Ascending aorta (tissue), 2 donors: ENCODE measurements at places on chromosomes 5 and 9. TPM values are rescaled to one million over a fixed set of nuclear protein-coding genes. Genes with fewer than 3 reads are reported as not detected.

Gene QRFP
- total RNA-seq: not detected

Gene HRCT1
- total RNA-seq: 32.7 TPM

Gene ZDHHC11
- not detected for total RNA-seq

Gene CFAP77
- not detected for total RNA-seq

Gene FGF18
- total RNA-seq: 6.9 TPM

GRCh38 chr5:156405988-156406387 lies 79.0 kb downstream of the SGCD start:
- no peak for DNase-seq

- DNase-seq: peak; percentile 59
Observed at GRCh38 chr9:107638521-107639310, 149.1 kb upstream of the KLF4 start.

DNA sequence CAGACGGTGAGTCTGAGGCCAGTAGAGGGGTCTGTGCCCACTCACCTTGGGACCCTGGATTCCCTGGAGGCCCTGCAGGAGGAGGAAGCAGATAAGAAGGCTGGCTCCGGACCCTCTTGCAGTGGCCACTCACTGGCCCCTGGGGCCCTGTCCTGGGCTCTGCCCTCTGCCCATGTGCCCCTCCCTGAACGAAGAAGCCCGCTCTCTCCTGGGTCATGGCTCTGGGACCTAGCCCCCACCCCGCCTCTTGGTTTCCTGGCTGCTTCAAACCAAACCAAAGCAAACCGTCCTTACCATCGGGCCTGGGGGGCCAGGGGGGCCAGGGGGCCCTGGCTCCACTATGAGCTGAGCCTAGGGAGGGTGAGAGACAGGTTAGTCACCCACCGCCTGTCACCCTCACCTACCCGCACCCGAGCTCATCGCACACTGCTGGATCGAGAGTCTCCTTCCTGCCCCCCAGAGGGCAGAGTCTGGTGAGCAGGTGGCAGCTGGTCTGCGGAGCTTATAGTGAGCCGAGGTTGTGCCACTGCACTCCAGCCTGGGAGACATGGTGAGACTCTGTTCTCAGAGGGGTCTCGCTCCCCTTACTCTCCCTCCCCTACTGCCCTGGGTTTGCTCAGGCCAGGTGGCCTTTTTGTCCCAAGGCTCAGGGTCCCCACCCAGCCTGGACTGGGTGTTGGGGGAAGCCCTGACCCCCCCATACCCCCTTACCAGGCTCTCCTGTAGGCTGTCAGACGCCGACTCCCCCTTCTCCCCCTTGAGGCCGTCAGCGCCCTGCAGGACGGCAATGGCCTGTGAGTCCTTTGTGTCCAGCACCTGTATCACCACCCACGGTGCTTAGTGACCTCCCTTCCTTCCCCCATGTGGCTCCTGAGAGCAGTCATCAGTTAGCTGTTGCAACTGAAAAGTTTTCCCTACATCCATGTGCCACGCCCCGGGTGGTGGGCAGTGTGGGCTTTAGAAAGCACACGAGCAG lies 15.2 kb upstream of the PHYKPL start:
- DNase-seq: no peak

- no peak for DNase-seq
Observed at GRCh38 chr5:180212363-180213255, 3.6 kb upstream of the RASGEF1C start.

- no peak for DNase-seq
Observed at GRCh38 chr9:124859803-124860581, 1.8 kb downstream of the RPL35 start.

DNA sequence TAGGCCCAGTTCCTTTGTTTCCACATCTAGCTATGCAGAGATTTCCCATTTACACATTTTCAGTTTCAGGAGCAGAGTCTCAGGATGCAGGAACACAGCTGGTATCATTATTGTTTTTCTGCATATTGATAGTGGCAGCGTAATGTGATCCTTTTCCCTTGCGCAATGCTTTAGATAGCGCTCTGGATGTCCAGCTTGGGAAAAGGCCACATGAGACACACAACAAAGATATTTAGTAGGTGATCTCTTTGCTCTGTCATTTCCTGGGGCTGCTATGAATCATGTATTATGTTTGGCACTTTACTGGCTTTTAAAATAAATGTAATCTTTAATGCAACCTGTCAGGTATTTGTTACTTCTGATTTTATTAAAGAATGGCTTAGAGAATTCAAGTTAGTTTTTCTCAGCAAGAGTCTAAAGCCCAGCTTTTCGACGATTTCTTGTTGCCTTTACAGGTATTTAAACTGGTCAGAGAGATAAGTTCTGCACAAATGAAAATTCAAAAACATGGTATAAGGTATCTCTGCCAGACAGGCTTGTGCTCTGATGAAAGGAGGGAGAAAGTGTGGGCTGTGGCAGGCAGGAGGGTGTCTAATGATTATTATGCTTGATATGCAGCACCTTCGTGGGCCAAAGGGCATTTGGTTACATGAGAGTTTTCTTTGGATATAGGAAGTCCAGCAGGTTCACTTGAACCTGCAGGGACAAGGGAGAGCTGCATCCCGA lies 42.2 kb downstream of the PTTG1 start:
- DNase-seq: no peak

- no peak for DNase-seq
Observed at GRCh38 chr5:567664-568060, 43.4 kb upstream of the SLC9A3 start.
